ENCODE measurements at places on chromosomes 6 and 20.

- DNase-seq, result no peak
These were observed 608.0 kb downstream of the COL12A1 start for GRCh38 chr6:74597840-74598239.

DNA sequence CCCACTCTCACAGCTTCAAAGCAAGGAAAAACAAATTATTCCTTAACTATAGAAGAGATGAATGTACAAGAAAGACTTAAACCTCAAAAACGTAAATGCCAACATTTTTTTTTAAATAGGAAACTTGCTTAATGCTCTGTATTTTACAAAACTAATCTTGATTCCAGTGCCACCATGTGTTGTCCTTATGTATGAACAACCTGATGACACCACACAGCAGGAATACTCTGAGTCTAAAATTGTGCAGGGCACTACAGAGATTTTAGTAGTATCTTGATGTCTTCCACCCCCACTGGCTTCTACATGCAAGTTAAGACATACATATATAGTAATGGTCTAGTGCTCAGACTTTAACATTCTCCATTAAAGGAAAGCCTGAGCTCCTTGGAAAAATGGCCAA lies 46.2 kb downstream of the SRPK1 start:
- no peak for DNase-seq

- DNase-seq, result peak; percentile 27
These were observed 50.3 kb upstream of the GFRAL start for GRCh38 chr6:55276745-55277530.

- no peak for DNase-seq
These were observed 49.8 kb downstream of the CFAP61 start for GRCh38 chr20:20102163-20102562.

- no peak for DNase-seq
These were observed 223.4 kb downstream of the FOXC1 start for GRCh38 chr6:1832844-1833787.

GRCh38 chr6:48553467-48554189 lies 442.6 kb upstream of the PTCHD4 start:
- DNase-seq, result no peak

GRCh38 chr20:52923123-52923937 lies 48.8 kb upstream of the TSHZ2 start:
- DNase-seq, result peak; percentile 42

GRCh38 chr20:9144643-9145042 lies 75.8 kb downstream of the PLCB4 start:
- DNase-seq, result no peak

GRCh38 chr6:37340639-37340943 lies 13.2 kb upstream of the RNF8 start:
- no peak for DNase-seq

- no peak for DNase-seq
These were observed 88.3 kb downstream of the CDYL start for GRCh38 chr6:4864519-4864918.

DNA sequence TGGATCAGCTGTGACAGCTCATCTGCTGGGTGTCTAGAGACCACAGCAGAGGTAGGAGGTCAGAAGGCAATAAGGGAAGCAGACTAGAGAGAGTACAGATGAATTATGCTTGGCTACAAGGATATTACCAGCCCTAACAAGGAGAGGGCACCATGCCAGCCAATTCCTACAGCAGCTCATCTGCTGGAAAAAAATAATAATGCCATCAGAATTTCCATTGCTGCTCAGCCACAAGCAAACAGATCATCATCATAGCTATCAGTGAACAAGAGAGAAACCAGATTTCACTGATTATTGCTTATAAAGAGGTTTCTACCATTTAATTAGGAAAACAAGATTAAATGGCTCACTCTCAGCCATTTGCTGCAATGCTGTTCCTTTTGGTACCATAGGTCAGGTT lies 66.5 kb downstream of the PSMG4 start:
- DNase-seq, result peak; percentile 23

DNA sequence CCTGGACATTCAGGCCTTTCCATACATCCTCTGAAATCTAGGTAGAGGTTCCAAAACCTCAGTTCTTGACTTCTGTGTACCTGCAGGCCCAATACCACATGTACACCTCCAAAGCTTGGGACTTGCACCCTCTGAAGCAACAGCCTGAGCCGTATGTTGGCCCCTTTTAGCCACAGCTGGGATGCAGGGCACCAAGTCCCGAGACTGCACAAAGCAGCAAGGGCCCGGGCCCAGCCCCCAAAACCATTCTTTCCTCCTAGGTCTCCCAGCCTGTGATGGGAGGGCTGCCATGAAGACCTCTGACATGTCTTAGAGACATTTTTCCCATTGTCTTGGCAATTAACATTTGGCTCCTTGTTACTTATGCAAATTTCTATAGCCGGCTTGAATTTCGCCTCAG lies 107.4 kb upstream of the FRMD1 start:
- no peak for DNase-seq

GRCh38 chr6:150354754-150355571 lies 13.8 kb upstream of the IYD start:
- DNase-seq, result no peak

DNA sequence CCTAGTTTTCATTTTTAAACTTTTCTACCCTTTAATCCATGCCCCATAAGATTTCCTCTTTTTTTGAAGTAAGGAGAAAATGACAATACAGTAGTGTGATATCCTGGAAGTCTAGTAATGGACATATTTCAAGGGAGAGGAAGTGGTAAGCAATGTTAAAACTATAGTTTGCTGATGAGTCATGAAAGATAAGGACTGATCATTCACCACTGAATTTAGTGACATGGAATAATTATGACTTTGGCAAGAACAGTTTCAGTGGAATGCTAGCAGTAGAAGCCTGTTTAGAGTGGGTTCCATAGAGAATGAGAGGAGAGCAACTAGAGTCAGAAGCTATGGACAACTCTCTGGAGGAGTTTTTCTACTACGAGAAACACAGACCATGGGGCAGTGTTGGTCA lies 24.9 kb upstream of the SLC2A12 start:
- no peak for DNase-seq

Data from AG09319 (cell line).